SJCRH30 (cell line): ENCODE measurements at places on chromosomes 12 and 14.
A peak's percentile ranks its signal among the peaks of the same experiment; 100 is the strongest.

DNA sequence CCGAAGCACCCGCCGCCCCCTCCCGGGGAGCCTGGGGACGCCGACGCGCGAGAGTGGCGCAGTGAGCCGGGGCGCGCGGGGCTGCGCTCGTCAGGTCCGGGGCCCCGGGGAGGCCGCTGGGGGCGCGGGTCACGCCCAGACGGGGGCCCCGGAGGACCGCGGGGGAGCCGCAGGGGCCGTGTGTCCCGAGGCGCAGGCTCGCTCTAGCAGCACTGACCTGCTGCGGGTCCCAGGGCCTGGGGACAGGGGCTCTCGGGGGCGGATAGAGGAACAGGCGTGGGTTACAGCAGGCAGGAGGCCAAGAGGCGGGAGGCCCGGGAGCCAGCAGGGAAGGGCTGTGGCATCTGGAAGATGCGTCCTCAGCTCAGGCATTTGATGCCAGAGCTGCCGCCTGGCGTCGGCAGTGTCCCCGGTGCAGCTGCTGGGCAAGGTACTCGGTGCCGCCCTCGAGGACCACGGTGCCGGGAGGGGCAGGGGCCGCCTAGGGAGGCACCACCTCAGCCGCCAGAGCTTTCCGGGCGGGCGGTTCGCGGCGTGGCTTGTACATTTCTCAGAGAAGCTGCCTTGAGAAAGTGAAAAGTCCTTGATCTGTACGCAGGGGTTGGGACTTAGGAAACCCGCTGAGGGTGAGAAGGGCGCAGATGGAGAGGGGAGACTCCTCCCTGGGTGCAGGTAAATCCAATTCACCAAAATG lies 1.2 kb downstream of the WNT5B start:
- no peaks in the 10 kb centered on the region for H3K27me3 ChIP-seq
- peaks cover 11% of the 10 kb centered on the region for H3K4me1 ChIP-seq
- peak overlapping the region; percentile 69 for H3K4me3 ChIP-seq
- peak overlapping the region; percentile 66; the same call in 1 of the 2 replicates for H3K27ac ChIP-seq
- H3K36me3 ChIP-seq, result peaks cover 22% of the 10 kb centered on the region

DNA sequence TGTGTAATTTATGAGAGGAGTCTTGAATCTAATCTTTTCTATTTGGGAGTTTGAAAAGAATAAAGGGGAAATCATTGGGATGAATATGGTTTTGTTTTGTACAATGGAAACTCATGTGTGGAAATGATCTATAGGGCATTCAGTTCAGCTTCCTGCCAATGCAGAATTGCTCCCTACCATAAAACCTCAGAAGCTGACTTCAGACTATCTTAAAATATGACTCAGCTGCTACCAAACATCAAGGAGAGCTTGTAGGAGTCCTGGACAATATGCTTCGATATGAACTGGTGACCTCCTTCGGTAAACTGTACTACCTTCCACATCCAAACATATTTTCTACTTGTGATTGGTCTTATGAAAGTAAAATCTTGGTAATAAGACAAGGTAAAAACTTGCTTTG lies 160.6 kb downstream of the CAPZA3 start:
- H3K36me3 ChIP-seq, result no peaks in the 10 kb centered on the region
- H3K27me3 ChIP-seq, result no peaks in the 10 kb centered on the region
- no peak overlapping the region for H3K27ac ChIP-seq
- DNase-seq, result no peak

GRCh38 chr12:122232691-122233090 lies 6.8 kb upstream of the DIABLO start:
- no peak overlapping the region for H3K4me3 ChIP-seq
- peaks cover 2% of the 10 kb centered on the region; the same call in 1 of the 2 replicates for H3K36me3 ChIP-seq
- DNase-seq, result no peak
- no peaks in the 10 kb centered on the region for H3K27me3 ChIP-seq
- no peak overlapping the region for H3K27ac ChIP-seq

GRCh38 chr12:6963791-6964413 lies 6.6 kb downstream of the PHB2 start:
- H3K27ac ChIP-seq, result no peak overlapping the region
- H3K36me3 ChIP-seq, result peaks cover 42% of the 10 kb centered on the region
- H3K27me3 ChIP-seq, result no peaks in the 10 kb centered on the region
- peaks cover 11% of the 10 kb centered on the region; the same call in 1 of the 2 replicates for H3K4me1 ChIP-seq
- DNase-seq, result no peak

GRCh38 chr12:116133149-116133548 lies 144.3 kb downstream of the MED13L start:
- no peak overlapping the region for H3K4me3 ChIP-seq
- H3K27me3 ChIP-seq, result no peaks in the 10 kb centered on the region
- no peaks in the 10 kb centered on the region for H3K36me3 ChIP-seq
- DNase-seq, result no peak

GRCh38 chr14:44170556-44170955 lies 336.5 kb downstream of the FSCB start:
- no peak for DNase-seq
- H3K27me3 ChIP-seq, result no peaks in the 10 kb centered on the region
- no peaks in the 10 kb centered on the region for H3K36me3 ChIP-seq
- peaks cover 14% of the 10 kb centered on the region for H3K4me1 ChIP-seq
- no peak overlapping the region for H3K27ac ChIP-seq

GRCh38 chr14:69405762-69406161 lies 7.3 kb downstream of the SLC39A9 start:
- peaks cover 20% of the 10 kb centered on the region for H3K36me3 ChIP-seq
- no peak for DNase-seq
- H3K27ac ChIP-seq, result no peak overlapping the region
- H3K4me1 ChIP-seq, result peaks cover 6% of the 10 kb centered on the region; the same call in 1 of the 2 replicates
- H3K27me3 ChIP-seq, result no peaks in the 10 kb centered on the region

GRCh38 chr14:64178814-64179213 lies 115.4 kb downstream of the ESR2 start:
- no peaks in the 10 kb centered on the region for H3K27me3 ChIP-seq
- no peak for DNase-seq
- H3K36me3 ChIP-seq, result peaks cover 17% of the 10 kb centered on the region
- H3K27ac ChIP-seq, result no peak overlapping the region

GRCh38 chr14:63435838-63436237 lies 107.3 kb downstream of the PPP2R5E start:
- H3K4me1 ChIP-seq, result peaks cover 19% of the 10 kb centered on the region
- no peaks in the 10 kb centered on the region for H3K36me3 ChIP-seq

GRCh38 chr12:78721906-78722305 lies 142.7 kb upstream of the SYT1 start:
- no peak overlapping the region for H3K4me3 ChIP-seq
- no peaks in the 10 kb centered on the region for H3K36me3 ChIP-seq
- H3K27me3 ChIP-seq, result no peaks in the 10 kb centered on the region
- no peak for DNase-seq
- H3K27ac ChIP-seq, result no peak overlapping the region

DNA sequence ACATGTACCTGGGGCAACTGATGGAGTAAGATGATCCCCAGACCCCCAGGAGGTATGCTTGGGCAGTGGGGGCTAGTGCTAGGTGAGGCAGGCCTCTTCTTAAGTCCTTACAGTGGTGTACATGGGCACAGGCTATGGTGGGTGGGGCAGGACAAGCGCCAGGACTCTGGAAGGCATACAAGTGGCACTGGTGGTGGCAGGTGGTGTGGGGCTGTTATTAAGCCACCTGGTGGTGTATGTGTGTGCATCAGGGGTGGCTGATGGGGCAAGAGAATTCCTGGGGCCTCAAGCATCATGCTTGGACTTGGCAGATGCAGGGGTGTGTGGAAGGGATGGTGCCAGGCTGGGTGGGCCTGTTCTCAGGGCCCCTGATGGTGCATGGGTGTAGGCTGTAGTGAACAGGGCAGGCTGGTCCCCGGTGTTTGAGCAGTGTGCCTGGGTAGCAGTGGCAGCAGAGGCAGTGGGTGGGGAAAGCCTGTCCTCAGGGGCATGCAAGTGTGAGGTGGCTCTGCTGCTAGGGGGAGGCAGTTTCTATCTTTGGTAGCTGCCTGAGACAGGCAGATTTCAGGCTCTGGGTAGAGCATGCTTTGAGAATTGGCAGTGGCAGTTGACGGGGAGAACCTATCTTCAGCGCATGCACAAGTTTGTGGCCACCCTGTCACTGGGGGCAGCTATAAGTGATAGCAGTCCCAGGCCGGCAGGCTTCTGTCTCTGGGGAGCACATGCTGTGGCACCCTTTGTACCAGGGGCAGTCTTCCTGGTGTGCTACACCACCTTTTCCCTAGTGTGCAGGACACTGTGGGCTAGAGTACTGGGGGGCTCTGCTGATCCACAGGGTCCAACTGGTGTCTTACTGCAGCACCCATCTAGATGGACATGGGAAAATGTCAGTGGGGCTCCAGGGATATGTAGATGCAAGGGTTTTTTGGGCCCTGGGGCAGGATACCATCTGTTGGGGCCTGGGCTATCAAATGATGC lies 52.6 kb upstream of the ABCD2 start:
- H3K36me3 ChIP-seq, result no peaks in the 10 kb centered on the region
- no peak for DNase-seq
- H3K4me3 ChIP-seq, result no peak overlapping the region
- no peaks in the 10 kb centered on the region for H3K4me1 ChIP-seq
- no peaks in the 10 kb centered on the region for H3K27me3 ChIP-seq

DNA sequence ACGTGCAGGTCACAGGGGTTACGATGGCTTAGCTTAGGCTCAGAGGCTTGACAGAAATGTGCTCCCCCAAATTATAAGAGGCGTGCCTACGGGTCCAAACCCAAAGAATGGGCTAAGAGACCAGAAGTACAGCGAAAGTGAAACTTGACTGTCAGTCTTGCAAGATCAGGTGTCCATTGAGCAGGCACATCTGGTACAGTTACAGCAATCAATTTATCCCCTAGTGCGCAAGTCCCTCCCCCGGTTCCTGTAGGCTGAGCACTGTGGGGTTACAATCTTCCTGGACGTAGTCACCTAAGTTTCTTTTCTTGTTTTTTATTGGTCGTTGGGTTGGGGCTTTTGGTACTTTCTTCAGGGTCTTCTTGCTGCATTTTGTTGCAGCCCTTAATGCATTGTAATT lies 134.2 kb downstream of the UNC79 start:
- H3K27me3 ChIP-seq, result 0 out of 2 replicates have a peak, but pooled peaks cover 3% of the 10 kb centered on the region
- H3K36me3 ChIP-seq, result no peaks in the 10 kb centered on the region
- no peak for DNase-seq

DNA sequence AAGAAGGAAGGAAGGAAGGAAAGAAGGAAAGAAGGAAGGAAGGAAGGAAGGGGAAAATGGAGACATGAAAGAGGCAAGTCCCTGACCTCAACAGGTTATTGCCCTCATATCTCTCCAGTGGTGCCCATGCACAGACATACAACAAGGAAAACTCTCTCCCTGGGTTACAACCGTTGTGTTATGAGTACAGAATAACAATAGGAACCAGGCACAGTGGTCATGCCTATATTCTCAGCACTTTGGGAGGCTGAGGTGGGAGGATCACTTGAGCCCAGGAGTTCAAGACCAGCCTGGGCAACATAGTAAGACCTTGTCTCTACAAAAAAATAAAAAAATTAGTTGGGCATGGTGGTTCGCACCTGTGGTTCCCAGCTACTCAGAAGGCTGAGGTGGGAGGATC lies 139.4 kb upstream of the HMGA2 start:
- no peaks in the 10 kb centered on the region for H3K4me1 ChIP-seq
- DNase-seq, result no peak
- H3K27ac ChIP-seq, result no peak overlapping the region
- H3K36me3 ChIP-seq, result no peaks in the 10 kb centered on the region
- no peaks in the 10 kb centered on the region for H3K27me3 ChIP-seq
